Osteocyte (in vitro differentiated cells): ENCODE measurements at places on chromosomes 7 and 10. TPM values are rescaled to one million over a fixed set of nuclear protein-coding genes. Genes with fewer than 3 reads are reported as not detected.

- H3K27ac ChIP-seq, result no peak overlapping the region
- peaks cover 2% of the 10 kb centered on the region for H3K27me3 ChIP-seq
- H3K4me1 ChIP-seq, result no peaks in the 10 kb centered on the region
- H3K36me3 ChIP-seq, result no peaks in the 10 kb centered on the region
- no peak overlapping the region for H3K4me3 ChIP-seq
These were observed 10.0 kb downstream of the FRG2B start for GRCh38 chr10:133616371-133617130.

DNA sequence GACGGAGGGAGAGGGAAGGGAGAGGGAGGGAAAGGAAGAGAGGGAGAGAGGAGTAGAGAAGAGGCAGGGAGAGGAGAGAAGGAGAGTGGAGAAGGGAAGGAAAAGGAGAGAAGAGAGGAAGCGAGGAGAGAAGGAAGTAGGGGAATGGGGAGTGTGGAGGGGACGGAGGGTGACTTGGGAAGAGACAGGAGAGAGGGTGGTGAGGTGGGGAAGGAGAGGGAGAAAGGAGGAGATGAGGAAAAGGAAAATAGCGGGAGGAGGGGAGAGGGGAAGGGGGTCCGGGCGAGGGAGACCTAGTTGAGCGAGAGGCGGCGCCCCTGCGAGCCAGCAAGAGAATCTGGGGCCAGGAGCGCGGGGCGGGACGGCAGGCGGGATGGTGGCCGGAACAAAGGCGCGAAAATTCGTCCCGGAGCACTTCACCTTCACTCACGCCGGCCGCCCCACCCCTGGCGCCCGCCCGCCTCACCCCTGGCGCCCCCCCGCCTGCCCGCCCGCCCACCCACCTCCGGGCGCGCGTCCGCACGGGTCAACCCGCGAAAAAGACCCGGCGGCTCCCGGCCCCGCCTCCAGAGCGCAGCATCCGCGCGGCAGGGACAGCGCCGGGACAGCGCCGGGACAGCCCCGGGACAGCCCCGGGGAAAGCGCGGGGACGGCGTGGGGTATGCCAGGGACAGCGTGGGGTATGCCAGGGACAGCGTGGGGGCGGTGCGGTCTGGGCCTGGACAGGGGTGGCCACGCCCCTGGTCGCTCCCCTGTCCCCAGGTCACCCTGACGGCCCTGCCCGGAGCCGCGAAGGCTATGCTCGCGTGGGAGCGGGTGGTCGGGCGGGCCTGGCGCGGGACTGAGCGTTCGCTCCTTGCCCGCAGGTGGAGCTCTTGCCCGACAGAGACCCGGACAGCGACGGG, 4.2 kb downstream of the VSTM2A start:
- H3K4me3 ChIP-seq, result no peak overlapping the region
- DNase-seq, result no peak
- H3K36me3 ChIP-seq, result no peaks in the 10 kb centered on the region
- no peak overlapping the region for H3K27ac ChIP-seq
- peaks cover 49% of the 10 kb centered on the region for H3K27me3 ChIP-seq
- H3K4me1 ChIP-seq, result peaks cover 6% of the 10 kb centered on the region

- H3K4me1 ChIP-seq, result peaks cover 11% of the 10 kb centered on the region
- no peaks in the 10 kb centered on the region for H3K27me3 ChIP-seq
- peaks cover 2% of the 10 kb centered on the region for H3K36me3 ChIP-seq
- H3K4me3 ChIP-seq, result no peak overlapping the region
These were observed 43.2 kb downstream of the FAM53B start for GRCh38 chr10:124701038-124701365.

DNA sequence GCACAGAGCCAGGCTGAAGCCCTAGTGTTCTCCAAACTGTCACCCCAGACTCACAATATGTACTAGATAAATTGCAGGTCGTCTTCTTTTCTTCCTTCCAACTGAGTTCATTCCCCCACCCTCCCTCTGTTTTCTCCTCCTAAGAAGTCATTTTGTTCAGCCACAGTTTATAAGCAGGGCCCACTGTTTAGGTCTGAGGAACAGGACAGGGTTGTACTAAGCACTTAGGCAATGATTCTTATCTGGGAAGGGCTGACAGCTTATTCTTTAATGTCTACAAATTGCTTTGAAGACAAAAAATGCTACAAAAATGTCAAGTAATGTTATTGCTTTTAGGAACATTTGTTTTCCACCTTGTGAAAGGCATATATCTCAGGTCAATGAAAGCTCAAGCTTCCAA, 59.1 kb downstream of the CDC123 start:
- no peak overlapping the region for H3K27ac ChIP-seq
- H3K4me1 ChIP-seq, result no peaks in the 10 kb centered on the region

DNA sequence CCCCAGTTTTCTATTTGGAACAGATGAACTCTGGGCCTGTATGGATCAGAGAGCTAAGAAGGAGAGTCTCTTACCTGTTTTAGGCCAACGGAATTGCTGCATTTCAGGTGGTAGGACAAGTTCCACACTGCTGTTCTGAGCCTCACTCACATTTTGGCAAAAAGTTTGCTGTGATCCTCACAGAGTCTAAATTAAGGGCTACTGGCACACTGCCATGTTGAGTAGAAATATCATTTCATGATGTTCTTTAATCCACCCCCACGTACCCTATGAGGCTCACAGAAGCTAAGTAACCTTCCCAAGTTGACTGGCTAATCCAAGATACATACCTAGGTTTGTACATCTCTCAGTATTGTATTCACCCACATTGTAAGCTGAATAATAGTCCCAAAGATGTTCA, 447.2 kb downstream of the INHBA start:
- no peaks in the 10 kb centered on the region for H3K27me3 ChIP-seq
- DNase-seq, result no peak
- peaks cover 2% of the 10 kb centered on the region for H3K36me3 ChIP-seq
- H3K4me1 ChIP-seq, result peaks cover 5% of the 10 kb centered on the region
- no peak overlapping the region for H3K27ac ChIP-seq

GRCh38 chr7:42065942-42066341, 171.1 kb downstream of the GLI3 start:
- peaks cover 7% of the 10 kb centered on the region for H3K36me3 ChIP-seq
- no peaks in the 10 kb centered on the region for H3K27me3 ChIP-seq
- H3K27ac ChIP-seq, result peak overlapping the region; percentile 66
- no peak for DNase-seq
- peaks cover 34% of the 10 kb centered on the region for H3K4me1 ChIP-seq
- H3K4me3 ChIP-seq, result no peak overlapping the region

DNA sequence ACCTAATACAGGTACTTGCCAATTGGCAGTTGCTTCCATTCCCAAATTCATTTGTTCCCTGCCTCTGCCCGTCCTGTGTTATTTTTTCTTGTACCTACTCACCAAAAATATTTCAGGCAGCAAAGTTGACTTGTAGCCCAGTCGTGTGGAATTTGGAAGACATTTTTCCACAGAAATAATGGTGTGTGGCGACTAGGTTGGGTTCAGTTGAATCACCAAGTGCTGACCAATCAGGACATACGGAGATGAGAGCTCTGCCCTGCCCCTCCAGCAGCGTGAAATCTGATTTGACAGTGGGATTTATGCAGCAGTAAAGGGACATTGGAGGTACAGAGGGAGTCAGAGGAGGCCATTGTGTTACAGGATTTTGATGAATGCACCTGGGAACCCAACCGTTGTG, 216.9 kb downstream of the CCDC3 start:
- H3K36me3 ChIP-seq, result peaks cover 5% of the 10 kb centered on the region
- H3K4me3 ChIP-seq, result no peak overlapping the region
- H3K4me1 ChIP-seq, result peaks cover 3% of the 10 kb centered on the region
- no peak for DNase-seq
- H3K27ac ChIP-seq, result no peak overlapping the region

DNA sequence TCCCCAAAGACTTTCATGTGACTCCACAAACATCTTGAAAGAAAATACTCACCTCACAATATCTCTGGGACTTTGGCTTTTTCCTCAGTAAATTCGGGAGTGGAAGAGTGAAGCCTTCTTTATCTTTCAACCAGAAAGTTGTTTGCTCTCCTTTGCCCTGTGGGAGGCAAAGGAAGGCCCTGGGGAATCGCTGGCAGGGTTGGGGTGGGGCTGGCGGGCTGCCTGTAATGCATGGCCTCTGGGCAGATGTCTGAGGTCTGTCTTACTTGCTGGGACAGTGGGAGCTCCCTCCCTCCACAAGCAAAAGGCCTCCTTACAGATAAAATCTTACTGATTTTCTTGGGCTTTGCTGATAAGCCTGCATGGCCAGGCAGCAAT, 24.9 kb downstream of the TECTB start:
- DNase-seq, result no peak
- H3K36me3 ChIP-seq, result no peaks in the 10 kb centered on the region
- H3K4me1 ChIP-seq, result no peaks in the 10 kb centered on the region
- peaks cover 26% of the 10 kb centered on the region for H3K27me3 ChIP-seq

- H3K27ac ChIP-seq, result no peak overlapping the region
- no peaks in the 10 kb centered on the region for H3K36me3 ChIP-seq
- DNase-seq, result no peak
- no peaks in the 10 kb centered on the region for H3K27me3 ChIP-seq
These were observed 475.1 kb upstream of the ANKRD30A start for GRCh38 chr10:36650274-36650673.

DNA sequence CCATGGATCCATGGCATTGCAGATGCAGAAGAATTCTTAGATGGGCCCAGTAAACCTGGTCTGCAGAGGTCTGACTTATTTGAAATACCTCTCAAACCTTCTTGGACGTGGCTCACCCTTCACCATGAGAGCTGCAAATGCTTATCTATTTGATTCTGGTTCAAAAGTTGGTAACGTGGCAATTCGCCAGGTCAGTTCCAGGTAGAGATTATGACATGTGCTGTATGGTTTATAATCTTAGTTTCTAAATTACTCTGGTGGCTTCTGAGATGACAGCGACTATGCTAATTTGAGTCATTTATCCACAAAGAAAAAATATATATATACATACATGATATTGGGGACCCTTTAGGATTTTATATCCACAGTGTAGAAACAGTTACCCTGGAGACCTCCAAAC, 68.8 kb downstream of the NRP1 start:
- H3K27me3 ChIP-seq, result no peaks in the 10 kb centered on the region
- H3K36me3 ChIP-seq, result peaks cover 49% of the 10 kb centered on the region
- peak overlapping the region; percentile 97 for H3K27ac ChIP-seq
- peaks cover 57% of the 10 kb centered on the region for H3K4me1 ChIP-seq
- H3K4me3 ChIP-seq, result no peak overlapping the region

- peaks cover 10% of the 10 kb centered on the region for H3K27me3 ChIP-seq
- DNase-seq, result no peak
- no peaks in the 10 kb centered on the region for H3K4me1 ChIP-seq
- no peak overlapping the region for H3K27ac ChIP-seq
- no peaks in the 10 kb centered on the region for H3K36me3 ChIP-seq
- H3K4me3 ChIP-seq, result no peak overlapping the region
These were observed 50.6 kb upstream of the STEAP4 start for GRCh38 chr7:88357294-88357693.

GRCh38 chr10:13400196-13400965, 52.3 kb upstream of the SEPHS1 start:
- no peak for DNase-seq
- H3K36me3 ChIP-seq, result no peaks in the 10 kb centered on the region
- H3K4me1 ChIP-seq, result no peaks in the 10 kb centered on the region
- H3K27me3 ChIP-seq, result peaks cover 21% of the 10 kb centered on the region
- no peak overlapping the region for H3K4me3 ChIP-seq
- no peak overlapping the region for H3K27ac ChIP-seq

VWDE gene
- not detected in 2 replicates for total RNA-seq

AGAP6 gene
- 13.2 and 15.2 TPM in 2 replicates for total RNA-seq

HOXA5 gene
- not detected in 2 replicates for total RNA-seq

ZYX gene
- 370 and 412 TPM in 2 replicates for total RNA-seq

FEZF1 gene
- not detected in 2 replicates for total RNA-seq

BICC1 gene
- total RNA-seq, result 39.4 and 41.0 TPM in 2 replicates

AP3M1 gene
- total RNA-seq, result 39.6 and 41.7 TPM in 2 replicates
